ENCODE measurements at places on chromosomes 13 and 19.

- no peak for DNase-seq
Measured at GRCh38 chr13:74062933-74063332, 71.3 kb downstream of the KLF12 start.

DNA sequence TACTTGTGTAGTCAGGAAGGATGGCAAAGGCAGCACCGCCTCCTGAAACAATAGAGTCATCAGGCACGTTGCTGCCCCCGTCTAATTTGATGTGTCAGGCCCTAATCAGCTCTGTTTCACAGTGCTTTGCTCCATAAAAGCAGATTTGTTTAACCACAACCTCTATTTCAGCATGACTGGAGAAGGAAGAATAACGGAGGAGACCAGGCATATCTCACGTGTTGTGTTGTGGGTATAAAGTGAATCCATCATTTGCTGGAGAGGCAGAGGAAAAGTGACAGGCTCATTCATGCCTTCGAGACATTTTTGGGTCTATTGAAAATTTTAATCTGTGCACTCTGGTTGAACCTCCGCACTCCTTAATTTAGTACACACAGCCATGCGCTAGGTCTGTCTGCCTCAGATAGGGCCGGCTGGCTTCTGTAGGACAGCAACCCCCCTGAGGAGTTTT, 940.4 kb upstream of the SLC10A2 start:
- no peak for DNase-seq

DNA sequence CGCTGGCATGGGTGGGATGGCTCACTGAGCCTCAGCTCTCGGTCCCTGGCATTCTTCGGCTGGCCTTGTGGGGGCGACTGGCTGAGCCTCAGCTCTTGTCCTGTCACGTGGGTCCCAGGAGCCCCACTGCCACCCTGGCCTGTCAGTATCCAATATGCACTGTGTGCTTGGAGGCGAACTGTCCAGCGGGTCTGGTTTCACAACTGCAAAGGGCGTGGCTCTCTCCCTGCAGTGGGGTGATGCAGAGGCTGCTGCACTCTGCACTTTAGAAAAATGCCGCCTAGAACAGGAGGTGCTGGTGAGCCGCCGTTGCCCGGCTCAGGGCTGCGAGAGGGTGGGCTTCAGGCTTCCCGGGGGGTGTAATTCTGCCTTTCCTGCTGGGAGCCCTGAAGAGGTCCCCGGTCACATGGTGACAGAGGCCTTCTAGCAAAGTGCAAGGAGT, 17.0 kb upstream of the TMEM255B start:
- DNase-seq: no peak

GRCh38 chr19:2142173-2142829, 9.1 kb downstream of the AP3D1 start:
- no peak for DNase-seq

DNA sequence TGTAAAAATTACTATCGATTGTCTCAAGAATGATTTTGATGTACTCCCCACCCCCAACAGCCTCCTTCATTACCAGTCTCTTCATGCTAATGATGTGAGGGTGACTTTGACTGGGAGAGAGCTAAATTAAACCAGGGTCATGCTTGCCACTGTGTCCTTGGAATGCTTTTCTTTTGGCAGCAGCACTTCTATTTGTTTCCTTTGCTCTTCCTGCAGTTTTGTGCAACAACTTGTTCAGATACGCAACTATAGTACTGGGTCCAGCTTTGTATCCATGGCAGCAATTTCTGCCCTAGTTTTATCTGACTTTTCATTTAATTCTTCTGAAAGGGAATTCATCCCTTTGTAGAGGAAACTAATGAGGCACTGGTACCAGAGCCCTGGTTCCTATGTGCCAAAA, 2792.1 kb downstream of the PCDH9 start:
- DNase-seq: no peak

GRCh38 chr13:36084131-36084530, 47.1 kb downstream of the DCLK1 start:
- DNase-seq: no peak

DNA sequence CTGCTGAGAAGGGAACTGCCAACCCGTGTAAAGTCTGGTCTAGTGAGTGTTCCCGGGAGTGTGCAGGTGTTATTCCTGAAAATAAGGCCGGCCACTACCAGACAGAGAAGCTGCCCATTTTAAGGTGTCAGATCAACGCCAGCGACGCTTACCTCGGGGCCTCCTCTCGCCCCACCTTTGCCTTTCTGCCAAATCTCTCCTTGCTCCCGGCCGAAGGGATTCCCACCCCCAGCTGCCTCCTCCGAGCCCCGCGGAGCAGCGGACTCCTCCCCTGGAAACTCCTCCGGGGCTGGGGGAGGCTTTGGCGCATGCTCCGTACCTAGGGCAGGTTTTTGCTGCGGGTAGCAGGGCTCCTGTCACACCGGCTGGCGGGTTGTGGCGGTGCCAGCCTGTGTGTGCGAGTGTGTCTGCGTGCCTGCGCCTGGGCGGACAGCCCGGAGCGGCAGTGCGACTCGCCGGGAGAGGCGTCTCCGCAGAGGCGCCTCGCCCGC, at the start of gene HS6ST3:
Gene HS6ST3 (plus strand): TSS at position 359 of the 491 bp plus-strand sequence.
- DNase-seq: no peak

- no peak for DNase-seq
Measured at GRCh38 chr19:327291-328024, 17.1 kb downstream of the MIER2 start.

GRCh38 chr13:39612023-39612637, 9.1 kb upstream of the LHFPL6 start:
- no peak for DNase-seq

GRCh38 chr19:15864824-15865223, 33.0 kb downstream of the CYP4F2 start:
- no peak for DNase-seq

DNA sequence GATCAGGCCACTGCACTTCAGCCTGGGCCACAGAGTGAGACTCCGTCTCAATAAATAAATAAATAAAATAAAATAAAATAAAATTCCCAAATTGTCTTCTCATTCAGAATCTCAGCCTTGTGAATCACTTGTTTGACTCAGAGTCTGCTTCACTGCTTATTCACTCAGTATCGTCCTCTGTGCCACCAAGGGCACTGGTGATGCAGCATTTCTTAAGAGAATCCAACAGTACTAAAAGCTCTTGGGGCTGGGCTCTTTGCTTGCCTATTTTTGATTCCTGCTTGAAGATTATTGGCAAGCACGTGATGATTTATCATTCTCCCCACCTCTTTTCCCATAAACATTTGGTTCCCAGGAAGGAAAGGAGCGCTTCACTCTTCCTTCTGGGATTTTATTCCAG, 54.8 kb upstream of the HMGB1 start:
- DNase-seq: no peak

DNA sequence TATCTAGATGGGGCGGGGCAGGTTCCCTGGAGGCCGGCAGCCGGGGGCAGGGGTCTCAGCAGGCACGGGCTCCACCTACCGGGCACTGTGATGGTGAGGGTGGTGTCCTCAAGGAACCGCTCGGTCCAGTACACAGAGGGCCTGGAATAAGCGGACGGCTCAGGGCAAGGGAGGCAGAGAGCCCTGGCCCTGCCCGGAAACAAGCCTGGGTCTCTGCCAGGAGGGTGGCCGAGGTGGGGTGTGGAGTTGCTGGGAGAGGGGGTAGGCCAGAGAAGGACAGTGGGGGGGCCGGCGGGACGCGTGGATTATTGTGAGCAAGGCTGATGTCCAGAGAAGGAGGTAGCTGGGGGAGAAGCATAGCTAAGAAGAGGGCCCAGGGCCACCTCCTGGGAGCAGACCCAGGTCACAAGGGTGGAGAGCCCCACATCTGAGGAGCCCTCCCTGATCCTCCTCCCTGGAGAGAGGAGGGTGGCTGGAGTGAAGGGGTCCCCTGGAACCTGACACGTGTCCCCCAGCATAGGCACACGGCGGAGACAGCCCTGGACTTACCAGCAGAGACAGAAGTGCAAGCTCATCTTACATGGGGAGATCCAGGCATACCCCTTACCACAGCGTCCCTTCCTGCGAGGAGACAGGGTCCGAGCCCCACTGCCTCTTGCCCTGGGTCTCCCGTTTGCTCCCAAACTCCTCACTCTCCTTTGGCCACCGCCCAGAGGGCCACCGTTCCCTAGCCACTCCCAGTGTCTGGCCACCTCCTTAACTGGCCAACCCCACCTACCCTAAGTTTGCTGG, 29.0 kb upstream of the MIER2 start:
- DNase-seq: no peak

DNA sequence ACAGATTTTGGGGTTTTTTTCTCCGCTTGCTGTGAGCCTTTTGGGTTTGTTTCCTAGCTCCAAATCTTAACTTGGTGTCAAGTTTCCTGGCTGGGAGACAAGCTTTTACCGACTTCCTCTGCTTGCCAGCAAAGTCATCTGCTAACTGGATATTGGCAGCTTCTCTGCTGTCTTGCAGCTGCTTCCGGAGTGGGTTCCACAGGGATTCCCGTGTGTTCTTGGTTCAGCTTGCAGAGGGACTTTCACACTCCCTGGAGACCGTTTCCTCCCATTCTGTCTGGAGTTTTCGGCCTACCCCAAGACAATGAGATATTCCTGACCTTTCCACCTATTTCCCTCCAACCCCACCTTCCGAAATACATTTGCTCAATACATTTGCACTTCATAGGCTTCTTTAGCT, 2.2 kb upstream of the COLGALT1 start:
- DNase-seq: peak; percentile 81

GRCh38 chr13:111940892-111941291, 126.1 kb upstream of the SOX1 start:
- no peak for DNase-seq

GRCh38 chr13:99465454-99465853, 35.8 kb upstream of the TM9SF2 start:
- no peak for DNase-seq

GRCh38 chr19:46731007-46731501, 14.1 kb upstream of the PRKD2 start:
- peak; percentile 40 for DNase-seq

GRCh38 chr19:38003438-38004185, 96.6 kb downstream of the SIPA1L3 start:
- peak; percentile 52 for DNase-seq

GRCh38 chr13:38635030-38635429, 51.8 kb upstream of the FREM2 start:
- DNase-seq: no peak

- DNase-seq: no peak
Measured at GRCh38 chr13:95452375-95452774, 100.1 kb upstream of the CLDN10 start.

DNA sequence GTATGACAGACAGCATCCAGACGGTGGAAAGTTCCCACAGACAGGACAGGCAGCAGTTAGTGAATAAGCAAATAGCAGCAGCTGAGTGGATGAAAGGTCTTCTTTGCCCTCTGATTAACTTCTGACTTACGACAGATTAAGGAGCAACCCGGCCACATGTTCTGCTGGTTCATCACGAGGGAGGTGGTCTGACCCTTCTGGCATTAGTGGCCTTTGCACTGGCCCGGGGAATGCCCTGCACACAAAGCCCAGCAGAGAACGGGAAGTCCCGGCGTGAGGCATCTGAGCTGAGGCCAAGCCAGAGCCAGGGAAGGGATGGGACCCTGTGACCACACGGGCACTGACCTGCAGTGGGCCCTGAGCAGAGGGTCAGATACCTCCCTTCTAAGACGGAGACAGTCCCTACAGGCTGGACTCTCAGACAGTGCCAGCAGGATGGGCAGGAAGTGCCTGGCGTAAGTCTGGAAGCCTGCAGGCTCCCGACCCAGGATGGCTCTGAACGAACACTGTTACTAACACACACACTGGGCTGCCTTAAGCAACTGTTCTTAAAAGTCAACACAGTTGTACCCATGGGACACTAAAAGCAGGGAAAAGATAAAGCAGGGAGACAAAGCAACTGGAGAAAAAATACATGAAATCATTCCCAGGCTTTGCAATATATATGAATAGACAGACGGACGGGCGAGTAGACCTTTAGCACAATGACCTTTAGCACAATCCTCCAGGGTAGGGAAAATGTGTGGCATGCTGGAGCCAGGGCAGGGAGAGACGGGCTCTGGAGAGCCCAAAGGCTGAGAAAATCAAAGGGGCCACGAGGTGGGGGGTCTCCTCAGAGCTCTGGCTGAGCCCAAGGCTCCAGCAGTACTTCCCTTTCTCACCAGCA, 6.3 kb downstream of the C19orf12 start:
- DNase-seq: no peak

DNA sequence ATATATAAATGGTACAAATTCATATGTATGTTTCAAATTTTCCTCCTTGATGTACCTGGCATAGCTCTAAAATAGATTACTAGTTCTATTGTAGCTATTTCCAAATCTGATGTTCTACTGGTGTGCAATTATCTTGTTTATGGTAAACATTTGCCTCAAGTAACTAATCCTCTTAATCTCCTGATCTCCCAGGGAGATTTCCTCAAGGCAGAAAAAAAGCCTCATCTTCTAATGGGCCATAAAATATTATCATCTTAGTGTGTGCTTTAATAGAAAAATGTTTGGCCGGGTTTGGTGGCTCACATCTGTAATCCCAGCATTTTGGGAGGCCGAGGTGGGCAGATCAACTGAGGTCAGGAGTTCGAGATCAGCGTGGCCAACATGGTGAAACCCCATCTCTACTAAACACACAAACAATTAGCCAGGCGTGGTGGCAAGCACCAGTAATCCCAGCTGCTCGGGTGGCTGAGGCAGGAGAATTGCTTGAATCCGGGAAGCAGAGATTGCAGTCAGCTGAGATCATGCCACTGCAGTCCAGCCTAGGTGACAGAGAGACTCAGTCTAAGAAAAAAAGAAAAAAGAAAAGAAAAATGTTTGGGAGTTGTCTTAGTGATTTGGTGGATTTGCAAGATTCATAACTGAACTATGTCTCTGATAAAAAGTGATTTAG, 498.9 kb upstream of the SLITRK5 start:
- no peak for DNase-seq

GRCh38 chr13:30179597-30180276, 127.6 kb downstream of the KATNAL1 start:
- DNase-seq: no peak

DNA sequence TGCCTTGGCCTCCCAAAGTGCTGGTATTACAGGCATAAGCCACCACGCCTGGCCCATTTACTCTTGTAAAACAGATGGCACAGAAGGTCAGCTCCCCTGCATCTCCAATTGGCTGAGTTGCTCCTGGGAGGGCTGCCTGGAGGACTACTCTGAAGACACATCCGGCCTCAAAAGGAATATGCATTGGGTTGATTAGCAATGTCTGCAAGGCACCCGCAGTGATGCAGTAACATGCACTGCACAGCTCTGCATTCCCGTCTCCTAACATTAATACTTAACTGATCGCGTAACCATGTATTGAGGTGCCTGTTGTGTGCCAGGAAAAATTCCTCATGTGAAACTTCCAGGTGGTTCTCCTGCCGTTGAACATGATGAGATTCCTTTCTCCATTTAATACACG, 5.0 kb downstream of the ELAVL3 start:
- no peak for DNase-seq

DNA sequence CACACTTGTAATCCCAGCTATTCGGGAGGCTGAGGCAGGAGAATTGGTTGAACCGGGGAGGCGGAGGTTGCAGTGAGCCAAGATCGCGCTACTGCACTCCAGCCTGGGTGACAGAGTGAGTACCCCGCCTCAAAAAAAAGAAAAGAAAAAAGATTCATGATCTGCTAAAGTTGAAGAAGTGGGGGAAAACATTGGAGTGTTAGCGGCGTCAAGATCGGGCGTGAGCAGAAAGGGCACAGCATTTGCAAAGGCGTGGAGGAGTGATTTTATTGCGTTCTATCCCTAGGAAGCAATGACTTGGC, 874 bp upstream of the DNM2 start:
- DNase-seq: no peak

GRCh38 chr19:10107817-10108367, 1.7 kb downstream of the PPAN start:
- DNase-seq: no peak

- DNase-seq: no peak
Measured at GRCh38 chr19:771332-771785, 20.4 kb downstream of the MISP start.

GRCh38 chr19:10896851-10897526, 25.6 kb downstream of the CARM1 start:
- no peak for DNase-seq

- no peak for DNase-seq
Measured at GRCh38 chr13:24215732-24216131, 55.2 kb downstream of the SPATA13 start.
